ENCODE measurements at places on chromosomes 11 and 22.

DNA sequence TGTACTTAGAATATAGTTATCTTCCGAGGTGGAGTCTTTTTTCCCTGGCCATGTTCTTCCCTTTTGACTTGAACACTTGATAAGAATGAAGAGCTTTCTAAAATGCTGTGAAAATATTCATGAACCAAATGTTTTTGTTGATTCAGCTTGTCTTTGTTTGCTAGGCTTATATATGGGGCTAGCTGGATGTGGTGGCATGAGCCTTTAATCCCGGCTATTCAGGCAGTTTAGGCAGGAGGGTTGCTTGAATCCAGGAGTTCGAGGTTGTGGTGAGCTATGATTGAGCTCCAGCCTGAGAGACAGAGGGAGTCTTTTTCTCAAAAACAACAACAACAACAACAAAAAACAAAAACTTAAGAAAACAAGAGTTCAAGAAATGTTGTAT is 23.1 kb downstream of the CBL start:
- no peak for DNase-seq

DNA sequence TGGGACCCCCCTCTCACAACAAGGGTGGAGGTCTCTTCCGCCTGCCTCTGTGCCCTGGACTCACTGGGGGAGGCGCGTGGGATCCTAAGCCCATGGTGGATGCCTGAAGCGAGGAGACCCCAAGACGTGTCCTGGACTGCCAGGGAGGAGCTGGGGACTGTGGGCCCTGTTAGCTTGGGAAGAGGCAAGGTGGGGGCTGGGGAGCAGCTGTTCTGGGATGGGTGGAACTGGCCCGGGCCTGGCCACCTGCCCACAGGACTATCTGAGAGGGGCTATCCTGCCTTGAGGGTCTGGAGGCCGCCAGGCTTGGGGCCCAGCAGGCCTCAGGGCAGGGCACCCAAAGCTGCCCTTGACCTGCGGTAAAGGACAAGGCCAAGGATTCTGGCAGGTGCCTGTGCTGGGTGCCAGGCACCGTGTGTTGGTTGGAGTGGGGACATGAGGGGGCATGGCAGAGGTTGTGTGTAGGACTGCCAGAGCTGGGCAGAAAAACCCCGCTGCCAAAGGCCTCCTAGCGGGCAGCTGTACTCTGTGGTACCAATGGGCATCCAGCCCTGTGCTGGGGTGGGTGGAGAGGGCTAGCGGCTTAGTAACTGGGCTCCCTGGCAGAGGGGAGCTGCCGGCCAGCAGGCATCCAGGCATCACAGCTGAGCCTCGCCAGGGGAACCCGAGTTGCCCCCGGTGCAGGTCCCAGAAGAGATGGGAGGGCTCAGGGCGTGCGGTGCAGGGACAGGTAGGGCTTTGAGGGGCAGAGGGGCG is 670 bp downstream of the LSP1 start:
- no peak for DNase-seq

GRCh38 chr11:41497974-41498373 is 38.5 kb upstream of the LRRC4C start:
- DNase-seq = no peak

DNA sequence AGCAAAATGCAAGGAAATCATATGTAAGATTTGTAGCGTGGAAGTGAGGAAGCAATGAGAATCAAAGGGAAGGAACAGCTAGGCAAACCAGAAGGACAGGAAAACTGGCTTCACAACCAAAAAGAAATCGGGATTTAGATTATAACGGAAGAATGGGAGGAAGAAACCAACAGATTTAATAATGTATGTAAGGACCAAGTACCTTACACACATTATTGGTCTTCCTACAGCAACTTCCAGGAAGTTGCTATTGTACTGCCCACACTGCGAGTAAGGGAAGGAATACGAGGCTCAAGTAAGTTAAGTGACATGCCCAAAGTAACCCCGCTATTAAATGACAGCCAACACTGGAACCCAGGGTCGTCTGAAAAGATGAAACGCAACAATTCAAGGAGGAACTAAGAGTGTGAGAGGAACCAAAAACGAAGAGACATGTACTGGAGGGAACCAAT is 473 bp downstream of the TXN2 start:
- no peak for DNase-seq

DNA sequence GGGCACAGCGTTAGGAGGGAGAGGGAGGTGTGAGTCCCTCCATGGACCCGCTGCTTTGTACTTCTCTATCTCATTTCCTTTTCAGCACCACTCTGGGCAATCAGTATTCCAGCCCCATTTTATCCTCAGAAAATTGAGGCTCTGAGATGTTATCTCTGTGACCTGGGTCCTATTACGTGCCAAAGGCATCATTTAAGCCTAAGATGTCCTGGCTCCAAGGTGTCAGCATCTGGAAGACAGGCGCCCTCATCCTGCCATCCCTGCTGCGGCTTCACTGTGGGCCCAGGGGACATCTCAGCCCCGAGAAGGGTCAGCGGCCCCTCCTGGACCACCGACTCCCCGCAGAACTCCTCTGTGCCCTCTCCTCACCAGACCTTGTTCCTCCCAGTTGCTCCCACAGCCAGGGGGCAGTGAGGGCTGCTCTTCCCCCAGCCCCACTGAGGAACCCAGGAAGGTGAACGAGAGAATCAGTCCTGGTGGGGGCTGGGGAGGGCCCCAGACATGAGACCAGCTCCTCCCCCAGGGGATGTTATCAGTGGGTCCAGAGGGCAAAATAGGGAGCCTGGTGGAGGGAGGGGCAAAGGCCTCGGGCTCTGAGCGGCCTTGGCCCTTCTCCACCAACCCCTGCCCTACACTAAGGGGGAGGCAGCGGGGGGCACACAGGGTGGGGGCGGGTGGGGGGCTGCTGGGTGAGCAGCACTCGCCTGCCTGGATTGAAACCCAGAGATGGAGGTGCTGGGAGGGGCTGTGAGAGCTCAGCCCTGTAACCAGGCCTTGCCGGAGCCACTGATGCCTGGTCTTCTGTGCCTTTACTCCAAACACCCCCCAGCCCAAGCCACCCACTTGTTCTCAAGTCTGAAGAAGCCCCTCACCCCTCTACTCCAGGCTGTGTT is 829 bp upstream of the APOC3 start:
- DNase-seq = no peak

All from stimulated activated CD8-positive, alpha-beta memory T cell treated with anti-CD3 and anti-CD28 coated beads, Interleukin-4, amount 100 ng/mL, for 24 hours (primary cell).